T-helper 9 cell (primary cell): ENCODE measurements at places on chromosomes 1 and 21.

DNA sequence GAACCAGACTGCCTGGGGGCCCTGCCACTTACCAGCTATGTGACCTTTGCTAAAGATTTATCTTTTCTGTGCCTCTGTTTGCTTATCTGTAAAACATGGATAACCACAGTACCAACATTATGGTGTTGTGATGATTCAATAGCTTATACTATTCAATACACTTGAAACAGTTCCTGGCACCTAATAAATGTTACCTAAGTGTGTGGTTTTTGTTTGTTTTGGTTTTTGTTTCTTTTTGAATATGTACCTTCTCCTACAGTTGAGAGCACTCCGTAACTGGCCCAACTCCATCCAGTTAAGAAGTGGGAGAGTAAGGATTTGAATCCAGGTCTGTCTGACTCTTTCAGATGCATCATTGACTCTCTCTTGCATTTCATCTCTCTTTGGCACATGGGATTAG is 125.8 kb upstream of the C8B start:
- DNase-seq = no peak

DNA sequence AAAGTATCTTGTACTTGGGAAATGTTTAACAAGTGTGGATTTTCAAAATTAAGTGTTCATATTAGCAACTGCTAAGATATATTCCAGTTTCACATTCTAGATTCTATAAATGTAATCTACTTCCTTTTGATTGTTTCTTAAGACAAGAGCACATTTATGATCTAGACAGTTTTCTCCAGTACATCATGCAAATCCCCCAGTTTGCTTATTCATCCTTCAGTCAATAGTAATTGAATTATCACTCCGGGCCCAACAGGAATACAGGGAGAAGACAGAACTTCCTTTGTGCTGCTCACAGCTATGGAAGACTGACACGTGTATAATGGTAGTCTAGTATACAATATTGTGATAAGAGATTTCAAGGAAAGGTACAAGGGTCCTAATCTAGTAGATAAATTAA is 14.5 kb downstream of the PLA2G4A start:
- DNase-seq = no peak

GRCh38 chr1:242629396-242629795 is 104.9 kb upstream of the PLD5 start:
- DNase-seq = no peak

- DNase-seq = peak; percentile 20
Measured at GRCh38 chr1:23634840-23635651, 56.6 kb upstream of the RPL11 start.

DNA sequence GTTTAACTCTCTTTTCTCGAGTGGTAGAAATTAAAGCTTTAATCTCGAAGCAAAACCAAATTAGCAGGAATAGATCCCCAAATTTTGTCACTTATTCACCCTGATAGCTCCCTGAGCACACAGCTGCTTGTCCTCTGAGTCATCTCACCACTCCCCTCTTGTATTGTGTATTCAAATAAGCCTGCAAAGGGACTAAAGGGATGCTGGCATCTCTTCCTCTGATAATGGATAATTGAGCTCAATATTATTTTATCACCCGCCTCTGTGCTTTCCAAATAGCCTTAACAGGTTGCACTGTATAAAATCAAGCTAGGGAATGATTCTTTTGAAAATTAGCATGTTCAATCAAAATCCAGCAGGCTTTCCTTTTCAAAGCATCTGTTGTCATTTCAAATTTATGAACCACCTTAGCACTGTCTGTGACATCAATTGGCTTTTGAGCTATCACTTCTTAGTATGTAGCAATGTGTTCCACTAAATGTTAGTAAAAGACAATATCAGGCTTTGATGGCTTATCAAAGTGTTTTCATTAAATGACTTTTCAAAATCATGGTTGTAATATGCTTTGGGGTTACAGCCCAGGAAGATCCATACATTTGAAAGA is 561.6 kb downstream of the PLA2G4A start:
- no peak for DNase-seq

- no peak for DNase-seq
Measured at GRCh38 chr1:6483017-6483760, 8.3 kb downstream of the PLEKHG5 start.

- DNase-seq = no peak
Measured at GRCh38 chr1:183484254-183484653, 12.0 kb downstream of the SMG7 start.

DNA sequence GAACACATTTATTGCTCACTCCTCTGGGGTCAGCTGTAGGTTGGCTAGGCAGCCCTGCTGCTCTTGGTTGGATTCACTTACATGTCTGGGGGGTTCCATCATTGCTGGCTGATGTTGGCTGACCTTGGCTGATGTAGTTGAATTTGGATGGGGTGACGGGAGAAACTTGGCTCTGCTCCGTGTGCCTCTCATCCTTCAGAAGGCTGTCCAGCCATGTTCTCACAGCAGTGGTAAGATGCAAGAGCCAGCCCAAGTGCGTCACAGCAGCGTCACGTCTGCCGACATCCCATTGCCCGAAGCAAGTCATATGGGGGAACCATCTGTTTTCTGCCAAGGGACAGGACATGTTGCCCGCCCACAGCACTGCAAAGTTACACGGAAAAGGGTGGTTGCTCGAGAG is 613.5 kb downstream of the MATN1 start:
- no peak for DNase-seq

- DNase-seq = no peak
Measured at GRCh38 chr1:154519591-154519991, 17.4 kb upstream of the SHE start.

DNA sequence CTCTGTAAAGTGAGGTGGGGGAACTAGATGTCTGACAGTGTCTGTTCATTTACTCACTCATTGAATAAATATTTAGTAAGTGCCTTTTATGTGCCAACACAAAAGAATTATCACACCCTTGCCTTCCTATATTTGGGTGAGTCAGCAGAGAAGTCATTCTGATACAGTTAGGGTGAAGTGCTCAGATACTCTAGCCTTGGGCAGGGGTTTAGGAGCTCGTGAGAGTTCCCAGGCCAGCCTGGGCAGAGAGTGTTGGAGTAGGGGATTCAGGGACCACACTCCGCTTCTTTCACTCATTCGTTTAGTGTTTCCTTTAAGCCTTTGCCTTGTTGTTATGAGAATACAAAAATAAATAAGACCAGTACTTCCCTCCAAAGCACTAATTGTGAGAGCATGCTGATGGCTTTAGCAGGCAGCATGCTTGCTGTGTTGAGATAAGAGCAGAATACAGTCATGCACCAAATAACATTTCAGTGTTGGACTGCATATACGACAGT is 83.9 kb downstream of the DYRK1A start:
- DNase-seq = no peak

DNA sequence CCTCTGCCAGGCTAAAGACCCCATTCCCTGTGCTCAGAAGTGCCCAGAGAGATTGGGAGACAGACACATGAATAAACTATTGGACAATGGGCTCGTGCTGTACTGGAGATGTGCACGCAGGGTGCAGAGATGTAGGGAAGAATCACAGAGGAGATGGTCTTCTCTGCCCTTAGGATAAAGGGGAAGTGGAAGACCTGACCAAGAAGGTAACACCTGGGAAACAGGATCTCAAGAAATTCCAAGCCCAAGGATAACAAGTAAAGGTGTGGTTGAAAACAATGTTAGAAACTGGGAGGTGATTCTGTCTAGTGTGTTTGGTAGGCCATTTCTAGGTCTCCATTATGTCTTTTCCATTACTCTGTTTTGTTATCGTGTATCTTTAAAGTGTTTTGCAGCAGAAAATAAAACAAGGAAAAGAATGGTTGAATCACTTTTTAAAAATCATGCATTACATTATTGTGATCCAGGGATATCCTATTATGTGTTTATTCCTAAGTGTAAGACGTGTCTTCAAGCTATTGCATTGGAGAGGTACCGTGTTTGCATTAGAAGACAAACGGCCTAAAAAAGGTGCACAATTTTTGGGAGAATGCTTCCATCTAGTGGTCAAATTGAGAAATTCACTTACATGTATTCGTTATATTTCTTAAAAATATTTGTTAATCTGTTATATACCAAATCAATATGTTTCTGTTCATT is 40.8 kb upstream of the KCTD3 start:
- DNase-seq = no peak

DNA sequence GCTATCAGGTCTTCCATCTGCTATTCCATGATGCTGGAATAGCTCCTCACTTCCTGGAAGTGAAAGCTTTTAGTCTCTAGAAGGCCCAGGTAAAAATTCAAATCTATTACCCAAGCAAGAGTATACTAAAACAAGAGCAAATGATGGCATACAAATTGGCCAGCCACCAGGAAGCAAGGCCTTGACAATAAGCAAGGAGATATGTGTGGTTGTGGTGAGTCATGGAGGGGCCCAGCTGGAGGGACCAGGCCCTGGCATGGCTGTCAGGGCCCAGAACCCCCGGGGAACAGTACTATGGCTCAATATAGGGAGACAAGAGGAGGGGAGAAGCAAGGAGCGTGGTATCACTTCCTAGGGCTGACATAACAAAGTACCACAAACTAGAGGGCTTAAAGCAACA is 358.7 kb downstream of the RRAGC start:
- DNase-seq = no peak

DNA sequence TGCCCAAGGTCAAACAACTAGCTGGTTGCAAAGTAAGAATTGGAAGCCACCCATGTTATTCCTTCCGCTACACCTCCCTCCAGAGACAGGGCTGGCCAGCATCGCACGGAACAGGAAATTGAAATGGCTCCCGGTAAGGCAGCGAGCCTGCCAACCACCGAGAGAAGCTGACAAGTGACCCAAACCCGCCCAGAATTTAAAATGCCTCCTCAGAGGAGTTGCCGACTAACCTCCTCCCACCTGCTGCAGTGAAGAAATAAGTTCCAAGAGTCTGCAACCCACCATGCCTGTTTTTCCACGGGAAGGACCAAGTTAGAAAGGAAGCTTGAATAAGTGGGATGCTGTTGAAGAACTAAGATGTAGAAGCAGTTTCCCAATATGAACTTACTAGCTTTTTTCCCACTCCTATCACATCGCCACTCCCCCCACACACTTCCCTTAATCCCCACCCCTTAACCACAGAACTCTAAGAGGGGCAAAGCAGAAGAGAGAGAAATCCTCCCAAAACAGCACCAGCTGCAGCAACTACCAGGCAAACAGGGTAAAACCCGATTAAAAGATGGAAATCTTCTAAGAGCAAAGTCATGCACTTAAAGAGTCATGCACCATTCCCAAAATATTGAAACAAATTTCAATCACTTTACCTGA is 78.6 kb downstream of the TIAM1 start:
- DNase-seq = no peak

DNA sequence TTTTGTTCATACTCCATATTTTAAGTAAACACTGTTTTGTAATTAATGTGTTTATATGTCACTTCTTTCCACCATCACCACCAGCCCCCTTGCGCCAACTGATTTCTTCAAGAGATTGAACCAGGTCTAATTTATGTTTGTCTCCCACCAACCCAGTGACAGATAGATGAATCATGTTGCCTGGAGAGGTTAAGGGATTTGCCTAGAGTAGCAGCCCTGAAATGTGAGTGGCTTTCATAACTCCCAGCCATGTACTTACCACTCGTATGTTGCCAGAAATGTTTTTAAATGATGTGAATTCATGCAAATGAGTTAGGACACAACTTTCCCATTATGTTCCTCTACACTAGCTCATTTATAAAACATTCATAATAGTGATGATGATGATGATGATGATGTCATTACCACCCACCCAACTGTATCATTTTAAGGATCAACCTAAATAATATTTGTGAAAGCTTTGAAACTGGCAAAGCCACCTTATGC is 86.9 kb downstream of the LRRC8D start:
- no peak for DNase-seq

- DNase-seq = no peak
Measured at GRCh38 chr21:18417141-18417790, 13.7 kb upstream of the TMPRSS15 start.

GRCh38 chr1:241424480-241424971 is 67.5 kb upstream of the RGS7 start:
- DNase-seq = no peak

- no peak for DNase-seq
Measured at GRCh38 chr21:16773206-16773605, 739.6 kb upstream of the CXADR start.

- no peak for DNase-seq
Measured at GRCh38 chr1:234582186-234582585, 27.8 kb downstream of the IRF2BP2 start.

DNA sequence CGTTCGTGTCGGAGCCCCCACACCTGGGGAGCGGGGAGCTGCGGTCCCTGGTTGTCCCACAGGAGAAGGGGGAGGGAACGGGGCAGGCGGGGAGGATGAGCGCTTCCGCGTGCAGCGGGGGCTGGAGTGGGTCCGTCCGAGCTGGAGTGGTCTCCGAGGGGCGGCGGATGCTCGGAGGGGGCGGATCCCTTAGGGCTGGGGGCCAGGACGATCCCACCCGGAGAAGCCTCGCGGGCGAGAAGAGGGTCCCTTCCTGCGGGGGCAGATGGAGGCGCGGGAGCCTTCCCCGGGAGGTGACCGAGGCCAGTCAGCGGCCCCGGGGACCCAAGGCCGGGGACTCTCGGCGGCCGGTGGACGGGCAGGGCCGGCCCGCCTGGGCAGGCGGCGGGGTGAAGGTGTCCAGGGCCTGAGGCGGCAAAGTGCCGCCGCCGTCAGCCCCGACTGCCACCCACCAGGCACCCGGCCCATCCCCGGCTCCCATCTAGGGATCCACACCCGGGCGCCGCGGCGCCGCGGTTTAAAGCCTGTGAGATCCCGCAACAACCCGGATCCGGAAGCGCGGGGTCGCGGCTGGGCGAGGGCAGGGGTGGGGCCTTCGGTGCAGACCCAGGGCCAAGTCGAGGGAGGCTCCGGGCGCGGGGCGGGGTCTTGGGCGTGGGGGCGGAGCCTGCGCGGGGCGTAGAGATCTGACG is 5.3 kb upstream of the CCDC27 start:
- peak; percentile 81 for DNase-seq

DNA sequence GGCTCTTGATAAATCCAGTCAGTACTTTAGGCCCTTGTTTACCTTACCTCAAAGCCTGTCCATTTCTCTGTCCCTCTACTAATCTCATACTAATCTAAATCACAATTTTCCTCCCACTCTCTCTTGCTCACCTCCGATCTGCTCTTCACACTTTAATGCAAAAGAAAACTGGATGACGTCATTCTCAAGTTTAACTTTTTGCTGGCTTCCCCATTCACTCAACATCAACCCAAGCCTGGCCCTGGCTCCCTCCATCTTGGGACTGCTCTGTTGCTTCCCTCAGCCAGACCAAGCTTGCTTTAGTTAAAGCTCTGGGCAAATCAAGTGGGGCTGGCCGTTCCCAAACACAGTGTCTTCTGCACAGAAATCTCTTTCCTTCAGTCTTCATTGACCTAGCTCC is 29.7 kb downstream of the COA6 start:
- no peak for DNase-seq

DNA sequence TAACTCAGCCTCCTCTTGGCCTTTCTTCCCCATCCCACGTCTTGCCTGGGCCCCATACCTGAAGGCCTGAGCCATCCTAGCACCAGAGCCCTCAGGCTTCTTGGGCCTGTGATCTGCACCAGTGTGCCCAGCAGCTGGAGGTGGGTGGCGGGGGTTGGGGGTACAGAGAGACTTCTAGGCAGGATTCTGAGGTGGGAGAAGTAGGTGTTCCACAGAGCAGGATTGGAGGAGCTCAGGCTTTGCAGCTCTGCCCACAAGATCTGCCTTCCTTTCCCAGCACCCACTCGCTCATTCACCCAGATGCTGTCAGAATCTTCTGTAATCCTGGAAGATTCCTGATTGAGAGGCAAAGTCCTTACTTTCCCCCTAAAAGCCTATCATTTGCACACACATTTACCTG is 10.0 kb upstream of the GJB5 start:
- DNase-seq = no peak
